ENCODE measurements at places on chromosomes 5 and 9. TPM values are rescaled to one million over a fixed set of nuclear protein-coding genes. Genes with fewer than 3 reads are reported as not detected.
A peak's percentile ranks its signal among the peaks of the same experiment; 100 is the strongest.

Gene SHROOM1
- total RNA-seq, result not detected

Gene FAM221B
- not detected for total RNA-seq

Gene PCDHGA6
- total RNA-seq, result 0.14 TPM

Gene SPINK4
- total RNA-seq, result not detected

Gene PCDHA11
- total RNA-seq, result not detected

Gene PPIC
- not detected for total RNA-seq

Gene CER1
- not detected for total RNA-seq

Gene AIF1L
- total RNA-seq, result not detected

Gene MRPL36
- 12.7 TPM for total RNA-seq

GRCh38 chr5:179165421-179166170, 105.4 kb downstream of the ZNF354C start:
- DNase-seq, result no peak

- DNase-seq, result peak; percentile 86
Measured at GRCh38 chr5:132425009-132425937, 55.8 kb downstream of the SLC22A5 start.

- no peak for DNase-seq
Measured at GRCh38 chr5:1685066-1685465, 114.6 kb downstream of the MRPL36 start.

- no peak for DNase-seq
Measured at GRCh38 chr5:95617057-95617456, 2.8 kb upstream of the GPR150 start.

DNA sequence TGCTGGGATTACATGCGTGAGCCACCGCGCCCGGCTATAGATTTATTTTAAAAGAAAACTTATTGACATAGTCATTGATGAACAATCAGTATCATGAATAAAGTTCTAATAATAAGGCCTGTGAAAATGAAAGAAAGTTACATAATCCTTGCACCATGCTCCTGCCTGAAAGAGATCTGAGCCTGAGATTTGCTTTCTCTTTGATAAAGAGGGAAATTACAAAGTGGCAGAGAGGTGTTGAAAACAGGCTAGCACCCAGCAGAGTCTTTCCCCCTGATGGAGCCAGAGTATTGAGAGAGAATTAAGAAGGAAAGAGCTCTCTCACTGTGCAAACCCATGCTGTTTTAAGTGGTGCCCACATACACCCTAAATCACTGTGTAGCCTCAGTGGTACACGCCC, 37.2 kb downstream of the SLC6A7 start:
- DNase-seq, result no peak

DNA sequence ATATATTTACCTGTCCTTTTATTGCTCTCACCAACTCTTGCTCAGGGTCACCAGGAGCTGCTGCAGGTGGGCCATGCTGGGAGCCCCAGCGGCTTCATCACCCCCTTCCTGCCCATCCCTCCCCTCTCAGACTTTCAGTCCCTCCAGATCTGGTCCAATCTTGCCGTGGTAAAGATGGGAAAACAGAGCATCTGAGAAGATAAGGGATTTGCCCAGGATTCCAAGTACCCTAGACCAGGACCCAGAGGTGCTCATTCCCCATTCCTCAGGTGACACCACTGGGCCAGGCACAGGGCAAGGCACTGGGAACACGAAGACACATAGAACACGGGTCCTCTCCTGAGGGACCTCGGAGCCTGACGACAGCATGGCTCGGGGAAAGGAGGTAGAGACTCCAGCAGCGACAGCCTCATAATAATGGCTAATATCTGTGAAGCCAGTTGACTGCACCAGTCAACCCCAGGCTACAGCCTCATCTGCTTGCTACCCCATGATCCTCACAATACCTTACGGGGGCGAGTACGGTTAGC, 18.0 kb downstream of the TMOD1 start:
- no peak for DNase-seq

GRCh38 chr5:102153003-102153759, 142.9 kb downstream of the SLCO4C1 start:
- DNase-seq, result peak; percentile 15

GRCh38 chr9:115198001-115198400, 80.0 kb upstream of the TNC start:
- DNase-seq, result no peak

- DNase-seq, result no peak
Measured at GRCh38 chr9:131117762-131118145, 7.6 kb upstream of the NUP214 start.

DNA sequence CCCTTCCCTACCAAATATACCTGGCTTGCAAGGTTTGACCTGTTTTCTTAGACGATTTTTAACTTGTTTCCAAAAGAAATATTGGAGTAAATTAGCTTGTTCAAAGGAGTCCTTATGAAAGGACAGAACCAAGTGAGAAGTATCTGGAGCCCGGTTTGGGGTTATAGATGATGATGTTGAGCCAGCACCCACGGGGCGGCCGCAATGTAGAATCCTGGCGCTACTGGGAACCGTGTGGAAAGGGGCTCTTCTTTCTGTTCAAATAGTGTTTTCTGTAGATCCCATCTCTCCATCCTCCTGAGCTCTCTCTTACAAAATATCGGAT, 517 bp upstream of the EXOSC2 start:
- no peak for DNase-seq

- no peak for DNase-seq
Measured at GRCh38 chr9:89542401-89543021, 44.6 kb upstream of the SEMA4D start.

- DNase-seq, result no peak
Measured at GRCh38 chr9:68819065-68819464, 114.0 kb downstream of the PIP5K1B start.

DNA sequence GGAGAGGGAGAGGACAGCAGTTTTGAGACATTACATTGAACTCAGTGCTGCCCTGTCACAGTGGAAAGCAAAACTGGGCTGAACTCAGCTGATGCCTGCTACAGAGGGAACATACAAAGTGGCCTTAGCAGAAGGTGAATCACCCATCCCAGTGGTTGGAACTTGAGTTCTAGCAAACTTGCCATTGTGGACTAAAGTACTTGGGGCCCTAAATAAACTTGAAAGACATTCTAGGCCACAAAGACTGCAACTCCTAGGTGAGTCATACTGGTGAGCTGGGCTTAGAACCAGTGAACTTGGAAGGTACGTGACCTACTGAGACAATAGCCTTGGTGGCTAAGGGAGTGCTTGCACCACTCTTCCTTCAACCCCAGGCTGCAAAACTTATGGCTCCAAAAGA, 155.7 kb upstream of the RIOK2 start:
- no peak for DNase-seq

DNA sequence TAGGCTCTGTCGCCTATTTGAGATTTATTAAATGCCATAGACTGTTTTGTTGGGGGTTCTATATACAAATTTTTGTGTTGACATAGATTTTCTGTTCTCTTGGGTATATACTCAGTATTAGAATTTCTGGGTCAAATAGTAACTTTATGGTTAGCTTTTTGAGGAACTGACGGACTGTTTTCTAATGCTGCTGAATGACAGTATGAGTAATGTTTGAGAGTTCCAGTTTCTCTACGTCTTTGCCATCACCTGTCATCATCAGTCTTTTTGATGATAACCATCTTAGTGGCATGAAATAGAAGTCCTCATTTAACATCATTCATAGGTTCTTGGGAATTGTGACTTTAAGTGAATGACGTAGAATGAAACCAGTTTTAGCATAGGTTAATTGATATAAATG, 60.1 kb downstream of the CCDC171 start:
- no peak for DNase-seq

- DNase-seq, result no peak
Measured at GRCh38 chr5:131364507-131365050, 100.7 kb downstream of the CDC42SE2 start.

- no peak for DNase-seq
Measured at GRCh38 chr5:79886925-79887655, 104.0 kb downstream of the MTX3 start.

- no peak for DNase-seq
Measured at GRCh38 chr9:116816484-116816883, 129.4 kb downstream of the TRIM32 start.

DNA sequence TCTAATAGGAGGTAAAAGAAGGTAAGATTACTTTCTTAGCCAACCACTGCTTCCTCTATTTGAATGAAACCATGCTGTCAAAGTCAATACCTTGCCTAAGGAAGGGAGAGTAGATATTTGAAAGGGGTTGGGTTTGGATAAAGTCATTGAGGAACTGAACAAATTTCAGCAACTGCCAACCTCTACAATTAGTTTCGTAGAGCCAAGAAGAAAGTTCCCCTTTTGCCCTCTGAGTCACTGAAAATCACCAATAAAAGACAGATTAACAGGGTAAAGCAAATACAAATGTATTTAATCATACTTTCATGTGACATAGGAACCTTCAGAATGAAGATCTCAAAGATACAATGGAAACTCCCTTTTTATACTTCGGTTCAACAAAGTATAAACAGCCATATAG, 615.7 kb downstream of the GABRG2 start:
- DNase-seq, result no peak

DNA sequence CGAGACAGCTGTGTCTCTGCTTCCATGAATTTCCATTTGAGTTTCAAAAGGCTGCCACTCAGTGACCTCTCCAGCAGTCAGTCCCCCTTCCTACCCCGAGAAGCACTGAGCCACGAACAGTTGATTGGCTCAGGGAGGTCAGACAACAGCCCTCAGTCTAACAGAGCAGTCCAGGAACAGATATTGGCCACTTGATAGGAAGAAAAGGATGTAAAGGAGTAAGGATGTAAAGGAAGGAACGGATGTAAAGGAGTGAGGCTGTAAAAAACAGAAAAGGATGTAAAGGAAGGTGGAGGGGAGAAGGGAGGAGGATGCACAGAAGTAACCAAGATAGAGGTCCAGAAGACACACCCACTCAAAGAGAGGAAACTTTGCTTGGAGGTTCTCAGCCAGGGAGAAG, 3.2 kb upstream of the NR4A3 start:
- no peak for DNase-seq

DNA sequence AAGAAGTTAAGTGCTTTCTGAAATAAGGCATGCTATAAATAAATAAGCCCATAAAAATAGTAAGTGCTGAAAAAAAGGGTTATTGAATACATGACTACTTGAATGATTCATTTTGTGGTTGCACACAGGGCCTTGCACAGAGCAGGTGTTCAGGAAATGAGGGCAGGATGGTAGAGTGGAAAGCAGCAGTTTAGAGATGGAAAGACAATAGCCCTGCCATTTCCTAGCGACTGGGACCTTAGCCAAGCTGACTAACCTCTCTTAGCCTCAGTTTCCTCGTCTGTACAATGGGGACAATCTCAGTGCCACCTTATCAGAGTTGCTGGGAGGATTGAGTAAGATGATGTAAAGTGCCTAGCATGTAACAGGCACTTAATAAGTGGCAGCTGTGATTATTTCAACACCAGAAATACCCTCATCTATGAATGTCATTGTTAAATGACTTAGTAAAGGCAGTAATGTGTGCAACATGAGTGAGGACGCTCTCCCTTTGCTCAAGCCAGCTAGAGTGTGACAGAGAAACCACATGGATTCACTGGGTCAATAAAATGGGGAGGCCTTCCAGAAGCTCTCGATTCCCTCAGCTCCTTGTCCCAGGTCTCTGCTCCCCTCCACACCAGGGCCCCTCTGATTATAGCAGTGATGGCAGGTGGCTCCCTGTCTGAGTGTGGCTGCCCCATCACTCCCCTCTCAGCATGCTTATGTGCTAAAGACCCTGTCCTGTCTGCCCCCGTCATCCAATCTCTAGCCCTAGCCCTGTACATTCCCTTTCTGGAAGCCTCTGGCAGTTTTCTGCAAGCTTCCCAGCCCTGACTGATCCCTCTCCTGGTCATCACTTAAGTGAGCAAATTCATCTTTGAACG, 16.0 kb upstream of the PHF19 start:
- peak; percentile 63 for DNase-seq

DNA sequence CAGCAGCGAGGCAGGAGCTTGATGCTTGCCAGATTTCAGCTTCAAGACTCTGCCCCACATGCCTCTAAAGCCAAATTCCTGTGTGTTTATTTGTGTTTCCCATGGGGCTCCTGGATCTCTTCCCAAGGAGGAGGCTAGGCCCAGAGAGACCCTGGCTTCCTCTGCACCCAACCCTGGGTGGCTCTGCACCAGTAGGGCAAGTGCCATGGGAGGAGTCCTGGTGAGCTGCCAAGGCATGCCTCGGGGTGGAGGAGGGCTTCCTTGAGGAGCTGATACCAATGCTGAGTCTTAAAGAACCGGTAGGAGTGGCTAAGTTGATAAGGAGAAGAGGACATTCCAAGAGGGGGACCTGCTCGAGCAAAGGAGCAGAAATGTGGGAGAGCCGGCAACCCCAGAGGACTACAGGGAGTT, 6.8 kb upstream of the TIFAB start:
- no peak for DNase-seq

DNA sequence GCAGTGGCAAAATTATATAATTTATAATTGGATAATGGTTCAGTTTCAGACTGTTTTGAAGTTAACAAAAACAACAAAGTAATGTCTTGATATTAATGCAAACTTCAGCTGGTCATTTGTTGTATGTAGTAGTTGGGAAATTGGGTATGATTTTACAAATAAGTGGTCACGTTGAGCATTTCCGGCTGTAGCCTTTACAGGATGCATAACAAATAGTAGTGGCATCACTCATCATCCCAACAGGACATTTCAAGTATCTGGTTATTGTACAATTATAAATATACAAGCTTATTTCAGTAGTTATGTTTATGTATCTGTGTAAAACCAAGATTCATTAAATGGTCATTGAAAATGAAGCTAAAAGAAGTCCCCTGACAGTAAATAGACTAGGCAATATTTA, 72.9 kb downstream of the SMIM15 start:
- no peak for DNase-seq

All from CD8-positive, alpha-beta T cell (primary cell).